ENCODE measurements at places on chromosomes 5 and 9. TPM values are rescaled to one million over a fixed set of nuclear protein-coding genes. Genes with fewer than 3 reads are reported as not detected.

DNA sequence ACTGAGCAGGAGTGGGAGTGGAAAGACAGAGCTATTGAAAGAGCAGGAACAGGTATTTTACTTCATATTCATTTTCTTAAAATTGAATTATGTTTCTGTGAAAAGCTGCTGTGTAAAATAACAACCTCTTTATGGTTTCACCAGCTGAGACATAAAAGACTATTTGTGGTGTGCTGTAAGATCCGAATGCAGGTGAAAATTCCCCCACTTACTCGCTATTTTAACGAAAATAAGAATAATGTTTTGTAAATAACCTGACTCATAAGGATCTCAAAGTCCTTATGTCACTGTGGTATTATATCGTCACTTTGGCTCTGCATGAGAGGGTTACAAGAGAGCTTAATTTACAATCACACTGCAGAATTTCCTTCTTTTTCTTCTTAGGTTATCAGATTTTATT is 65.3 kb upstream of the NFIB start:
- no peaks in the 10 kb centered on the region for H3K4me1 ChIP-seq
- no peak overlapping the region for H3K4me3 ChIP-seq
- H3K27ac ChIP-seq: no peak overlapping the region

DOK3 gene
- 3.9 TPM for total RNA-seq

PCDHA13 gene
- total RNA-seq: not detected

DNA sequence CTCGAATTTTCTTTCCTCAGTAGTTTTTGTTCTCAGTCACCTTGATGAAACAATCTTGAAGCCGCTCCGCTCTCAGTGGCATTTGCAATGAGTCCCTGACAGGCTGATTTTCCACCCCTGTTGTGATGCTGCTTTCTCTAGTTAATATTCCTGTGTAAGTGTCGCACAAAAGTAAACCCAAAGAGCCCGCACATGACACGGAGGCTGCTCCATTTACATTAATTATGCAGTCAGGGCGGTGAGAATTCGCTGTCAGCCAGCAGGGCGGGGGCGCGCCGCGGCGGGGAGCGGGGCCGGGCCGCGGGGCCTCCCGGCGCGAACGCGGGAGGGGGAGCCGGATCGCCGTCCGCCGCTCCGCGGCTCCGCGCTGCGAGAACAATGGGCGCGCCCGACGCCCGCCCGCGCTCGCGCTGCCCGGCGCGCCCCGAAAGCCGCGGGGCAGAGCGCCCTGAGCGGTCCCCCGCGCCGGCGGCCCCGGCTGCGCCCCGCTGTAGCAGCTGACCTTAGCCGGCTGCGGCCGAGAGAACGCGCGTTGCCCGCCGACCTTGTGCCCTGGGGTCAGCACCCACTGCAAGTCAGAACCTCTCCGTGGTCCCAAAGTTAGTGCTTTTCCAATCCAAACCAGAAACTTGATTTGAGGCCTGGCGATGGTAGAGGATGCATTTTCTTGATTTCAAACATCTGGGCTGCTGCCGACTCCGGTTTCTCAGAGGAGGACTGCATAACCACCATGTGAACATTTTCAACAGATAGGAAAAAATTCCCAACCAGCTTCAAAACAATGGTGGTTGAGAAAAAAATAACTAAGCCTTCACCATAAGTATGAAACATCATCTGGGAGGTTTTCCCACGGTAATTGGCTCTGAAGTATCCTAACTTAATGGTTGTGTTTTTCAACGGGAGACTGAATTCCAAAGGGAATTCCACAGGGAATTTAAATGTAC is 142.6 kb downstream of the PBX3 start:
- DNase-seq: peak; percentile 24
- H3K4me1 ChIP-seq: peaks cover 7% of the 10 kb centered on the region
- peak overlapping the region; percentile 48 for H3K4me3 ChIP-seq
- peaks cover 34% of the 10 kb centered on the region for H3K27me3 ChIP-seq

GRCh38 chr5:127061956-127062355 is 11.3 kb downstream of the C5orf63 start:
- no peak overlapping the region for H3K4me3 ChIP-seq
- peaks cover 13% of the 10 kb centered on the region for H3K36me3 ChIP-seq

- H3K36me3 ChIP-seq: no peaks in the 10 kb centered on the region
- no peak overlapping the region for H3K27ac ChIP-seq
- H3K27me3 ChIP-seq: peaks cover 5% of the 10 kb centered on the region
- H3K4me1 ChIP-seq: no peaks in the 10 kb centered on the region
- H3K4me3 ChIP-seq: no peak overlapping the region
Measured at GRCh38 chr9:68859347-68859746, 154.3 kb downstream of the PIP5K1B start.

GRCh38 chr5:160187091-160187490 is 42.2 kb upstream of the FABP6 start:
- peaks cover 5% of the 10 kb centered on the region for H3K4me1 ChIP-seq
- no peak overlapping the region for H3K4me3 ChIP-seq
- peaks cover 6% of the 10 kb centered on the region for H3K36me3 ChIP-seq
- H3K27ac ChIP-seq: no peak overlapping the region
- peaks cover 22% of the 10 kb centered on the region for H3K27me3 ChIP-seq

DNA sequence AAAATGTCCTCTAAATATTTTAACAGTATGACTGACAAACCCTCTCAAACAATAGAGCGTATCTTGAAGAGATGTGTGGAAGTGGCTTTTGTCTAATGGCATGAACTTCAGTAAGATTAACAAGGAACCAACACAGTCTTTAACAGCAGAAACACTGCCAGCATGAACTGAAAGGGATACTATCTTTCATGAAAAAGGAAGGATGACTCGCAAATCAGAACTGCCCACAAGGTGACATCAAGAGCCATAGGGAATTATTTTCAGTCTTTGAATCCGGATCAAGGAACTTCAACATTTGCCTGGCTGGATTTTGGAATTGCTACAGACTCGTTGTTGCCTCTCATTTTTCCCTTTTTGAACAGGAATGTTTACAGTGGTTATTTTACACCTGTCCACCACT is 5.1 kb upstream of the HEXB start:
- H3K36me3 ChIP-seq: no peaks in the 10 kb centered on the region
- peaks cover 6% of the 10 kb centered on the region for H3K4me1 ChIP-seq
- DNase-seq: no peak
- peaks cover 16% of the 10 kb centered on the region for H3K27me3 ChIP-seq
- H3K4me3 ChIP-seq: no peak overlapping the region

DNA sequence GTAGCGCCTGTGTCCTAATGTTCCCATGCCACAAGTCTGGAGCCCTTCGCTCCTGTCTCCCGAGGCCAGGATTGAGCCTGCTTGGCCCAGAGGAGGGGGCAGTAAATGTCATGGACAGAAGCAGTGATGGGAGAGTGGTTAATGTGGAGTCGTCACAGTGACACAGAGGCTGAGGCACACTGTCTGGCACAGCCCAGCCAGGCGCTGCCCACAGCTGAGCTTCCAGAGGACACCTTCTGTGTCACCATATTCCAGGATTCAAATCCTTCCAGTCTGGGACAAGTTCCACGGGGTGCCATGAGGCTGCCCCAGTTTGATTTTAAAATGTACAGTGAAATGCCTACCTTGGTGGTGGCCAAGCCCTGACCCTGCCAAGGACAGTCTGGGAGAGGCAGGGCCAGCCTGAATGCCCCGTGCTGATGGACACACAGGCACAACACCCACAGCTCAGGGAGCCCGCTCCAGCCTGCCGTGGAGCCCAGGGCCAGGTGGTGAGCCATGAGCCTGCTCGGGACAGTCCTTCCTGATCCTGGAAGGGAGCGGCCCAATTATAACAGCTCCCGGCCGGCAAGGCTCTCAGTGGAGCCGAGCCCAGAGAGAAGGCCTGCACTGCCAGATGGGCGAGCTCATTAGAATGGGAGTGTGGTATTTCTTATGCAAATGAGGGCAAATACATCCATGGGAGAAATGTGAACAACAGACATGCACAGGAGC is 99.1 kb upstream of the RUFY1 start:
- H3K27ac ChIP-seq: no peak overlapping the region
- no peaks in the 10 kb centered on the region for H3K4me1 ChIP-seq
- no peaks in the 10 kb centered on the region for H3K36me3 ChIP-seq
- H3K4me3 ChIP-seq: no peak overlapping the region
- H3K27me3 ChIP-seq: peaks cover 2% of the 10 kb centered on the region
- no peak for DNase-seq

DNA sequence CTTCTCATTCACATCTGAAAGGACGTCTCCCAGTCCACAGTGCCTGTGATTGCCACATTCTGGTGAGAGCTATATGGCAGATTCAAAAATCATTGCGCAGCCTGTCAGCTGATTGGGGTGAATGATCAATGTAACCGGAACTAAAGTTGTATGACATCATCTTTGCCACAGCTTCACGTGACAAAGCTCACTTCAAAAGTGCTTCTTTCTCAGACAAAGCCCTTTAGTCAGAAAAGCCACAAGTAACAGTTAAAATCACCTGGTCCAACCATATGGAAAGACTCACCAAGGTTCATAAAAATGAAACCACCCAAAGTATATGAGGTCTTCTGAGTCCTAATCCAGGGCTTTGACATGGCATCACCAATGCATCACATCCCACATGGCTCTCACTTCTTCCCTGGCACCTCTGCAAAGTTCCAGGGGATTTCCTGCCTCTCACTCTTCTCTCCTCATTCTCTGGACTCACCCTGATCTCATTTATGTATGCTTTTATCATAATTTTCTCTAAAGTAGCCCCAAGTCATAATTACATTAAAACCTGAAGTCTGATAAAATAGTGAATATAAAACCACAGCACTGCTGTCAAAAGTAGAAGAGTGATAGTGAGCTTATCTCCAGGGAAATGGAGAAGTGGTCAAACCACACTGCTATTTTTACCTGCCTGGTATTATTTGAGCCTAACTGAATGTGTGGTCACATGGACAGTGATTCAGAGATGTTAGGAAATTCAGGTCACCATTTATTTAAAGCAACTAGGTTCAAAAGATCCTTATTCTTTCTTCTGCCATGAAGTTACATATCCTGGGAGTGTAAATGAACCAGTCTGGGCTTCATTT is 193.1 kb upstream of the PTGER4 start:
- peak overlapping the region; percentile 73 for H3K27ac ChIP-seq
- H3K27me3 ChIP-seq: no peaks in the 10 kb centered on the region
- peak; percentile 67 for DNase-seq
- peaks cover 77% of the 10 kb centered on the region for H3K4me1 ChIP-seq
- H3K4me3 ChIP-seq: no peak overlapping the region

GRCh38 chr9:91784673-91785446 is 165.2 kb downstream of the ROR2 start:
- H3K4me3 ChIP-seq: no peak overlapping the region
- DNase-seq: no peak
- peaks cover 13% of the 10 kb centered on the region for H3K27me3 ChIP-seq
- no peaks in the 10 kb centered on the region for H3K36me3 ChIP-seq

GRCh38 chr5:122442938-122443337 is 130.9 kb downstream of the SNCAIP start:
- DNase-seq: no peak
- no peak overlapping the region for H3K4me3 ChIP-seq
- no peaks in the 10 kb centered on the region for H3K4me1 ChIP-seq
- H3K27ac ChIP-seq: no peak overlapping the region
- H3K36me3 ChIP-seq: no peaks in the 10 kb centered on the region
- H3K27me3 ChIP-seq: no peaks in the 10 kb centered on the region

GRCh38 chr9:130302785-130303612 is 37.4 kb downstream of the HMCN2 start:
- H3K27ac ChIP-seq: no peak overlapping the region
- no peak overlapping the region for H3K4me3 ChIP-seq
- no peaks in the 10 kb centered on the region for H3K36me3 ChIP-seq

FAM170A gene
- not detected for total RNA-seq

- no peak overlapping the region for H3K4me3 ChIP-seq
- H3K4me1 ChIP-seq: no peaks in the 10 kb centered on the region
- DNase-seq: no peak
- H3K27me3 ChIP-seq: no peaks in the 10 kb centered on the region
- no peaks in the 10 kb centered on the region for H3K36me3 ChIP-seq
- no peak overlapping the region for H3K27ac ChIP-seq
Measured at GRCh38 chr5:167750586-167750985, 540.9 kb upstream of the WWC1 start.

ADAMTS16 gene
- total RNA-seq: not detected

DNA sequence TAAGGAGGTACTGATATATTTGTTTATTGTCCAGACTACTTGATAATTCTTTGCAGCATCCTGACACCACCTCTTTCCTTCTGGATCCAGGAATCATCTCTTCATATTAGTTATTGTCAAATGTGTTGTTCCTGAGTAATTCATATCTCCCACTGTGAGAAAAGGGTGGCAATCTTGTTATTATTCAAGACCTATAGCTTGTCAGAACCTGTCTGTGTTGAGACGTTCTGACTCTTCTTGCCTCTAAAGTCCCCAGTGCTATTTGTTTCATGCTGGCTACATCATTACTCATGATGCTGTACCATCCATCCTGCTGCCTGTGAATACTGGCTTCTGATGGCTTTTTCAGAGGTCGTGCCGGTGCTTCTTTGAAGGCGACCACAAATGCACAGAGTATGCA is 68.7 kb upstream of the TAF11L2 start:
- no peak for DNase-seq
- H3K4me1 ChIP-seq: no peaks in the 10 kb centered on the region
- no peak overlapping the region for H3K4me3 ChIP-seq
- H3K27ac ChIP-seq: no peak overlapping the region
- H3K27me3 ChIP-seq: no peaks in the 10 kb centered on the region
- no peaks in the 10 kb centered on the region for H3K36me3 ChIP-seq

SLC36A2 gene
- total RNA-seq: not detected

- no peaks in the 10 kb centered on the region for H3K36me3 ChIP-seq
- no peak overlapping the region for H3K4me3 ChIP-seq
- peaks cover 5% of the 10 kb centered on the region for H3K27me3 ChIP-seq
- H3K4me1 ChIP-seq: no peaks in the 10 kb centered on the region
- H3K27ac ChIP-seq: no peak overlapping the region
Measured at GRCh38 chr5:57779383-57780223, 297.0 kb upstream of the ACTBL2 start.

PCDHB11 gene
- total RNA-seq: not detected

- H3K27me3 ChIP-seq: no peaks in the 10 kb centered on the region
- H3K27ac ChIP-seq: no peak overlapping the region
- H3K36me3 ChIP-seq: no peaks in the 10 kb centered on the region
- H3K4me3 ChIP-seq: no peak overlapping the region
- H3K4me1 ChIP-seq: no peaks in the 10 kb centered on the region
Measured at GRCh38 chr5:150496534-150496933, 11.4 kb upstream of the NDST1 start.

DNA sequence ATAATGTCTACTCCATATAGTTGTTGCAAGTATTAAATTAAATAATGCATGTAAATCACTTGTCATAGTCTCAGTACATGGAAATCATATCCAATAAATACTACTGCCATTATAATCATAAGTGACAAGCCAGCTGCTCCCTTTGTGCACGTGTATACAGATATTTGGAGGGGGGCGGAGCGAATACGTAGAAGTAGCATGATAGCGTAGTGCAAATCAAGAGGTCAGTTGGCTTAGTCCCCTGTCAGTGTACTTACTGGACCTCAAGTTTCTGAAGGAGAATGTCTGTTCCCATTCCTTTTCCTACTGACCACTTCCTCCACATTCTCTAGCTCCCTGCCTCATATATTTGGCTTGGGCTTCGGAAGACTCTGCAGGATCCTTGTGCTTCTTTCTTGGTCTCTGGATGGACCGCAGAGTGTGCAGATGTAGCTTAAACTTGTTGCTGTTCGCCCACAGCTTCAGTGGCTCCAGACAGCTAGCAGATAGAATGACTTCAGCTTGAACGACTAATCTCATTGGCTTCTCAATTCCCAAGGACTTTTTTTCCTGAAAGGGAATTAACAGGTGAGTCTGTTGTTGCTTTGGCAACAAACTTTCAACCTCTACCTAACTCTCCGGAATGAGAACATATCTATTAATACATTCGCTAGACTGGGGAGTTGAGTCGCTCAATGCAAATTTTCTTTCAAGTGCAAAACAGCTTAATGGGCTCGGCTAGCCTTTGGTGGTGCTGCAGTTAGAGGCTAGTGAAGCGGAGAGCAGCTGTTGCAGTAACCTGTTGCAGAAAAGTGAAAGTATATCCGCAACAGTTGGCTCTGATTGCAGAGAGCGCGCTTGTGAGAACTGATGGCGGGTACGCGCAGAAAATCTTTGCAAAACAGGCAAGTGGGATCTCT is at the start of gene PCDHB1:
TSS of gene PCDHB1 (plus strand) at position 753 of the 899 bp plus-strand sequence. CDS start at position 850, 97 bp downstream.
- no peak within 1 kb of the TSS for H3K27ac ChIP-seq
- no peaks in the 10 kb centered on the region for H3K36me3 ChIP-seq
- peaks cover 7% of the 10 kb centered on the region for H3K27me3 ChIP-seq
- H3K4me1 ChIP-seq: peaks cover 2% of the 10 kb centered on the region
- DNase-seq: no peak
